SJSA1 (cell line): ENCODE measurements at places on chromosomes 11 and 22.

GRCh38 chr22:40112595-40112994 lies 65.1 kb upstream of the TNRC6B start:
- DNase-seq: no peak

GRCh38 chr11:85912414-85912813 lies 57.2 kb downstream of the CCDC83 start:
- DNase-seq: no peak

GRCh38 chr11:72770799-72771198 lies 18.6 kb upstream of the ARAP1 start:
- DNase-seq: no peak

DNA sequence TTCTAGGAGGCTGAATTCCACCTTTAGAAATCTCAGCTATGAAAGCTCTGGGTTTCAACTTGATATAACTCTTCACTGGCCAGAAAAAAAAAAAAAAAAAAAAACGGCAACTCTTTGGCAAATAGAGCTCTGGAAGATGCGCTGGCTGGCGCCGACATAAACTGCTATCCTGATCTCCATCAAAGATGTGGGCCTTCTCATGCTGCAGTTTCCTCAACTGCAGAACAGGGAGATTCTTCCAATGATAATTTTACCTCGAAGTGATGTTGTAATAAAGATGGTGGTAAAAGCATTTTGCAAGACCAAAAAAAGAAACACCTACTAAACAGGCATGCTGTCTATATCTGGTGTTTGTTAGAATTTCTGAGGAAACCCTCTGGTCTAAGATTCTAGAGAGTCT lies 20.3 kb downstream of the FLI1 start:
- DNase-seq: no peak
